ENCODE measurements at places on chromosomes 7 and 10.

DNA sequence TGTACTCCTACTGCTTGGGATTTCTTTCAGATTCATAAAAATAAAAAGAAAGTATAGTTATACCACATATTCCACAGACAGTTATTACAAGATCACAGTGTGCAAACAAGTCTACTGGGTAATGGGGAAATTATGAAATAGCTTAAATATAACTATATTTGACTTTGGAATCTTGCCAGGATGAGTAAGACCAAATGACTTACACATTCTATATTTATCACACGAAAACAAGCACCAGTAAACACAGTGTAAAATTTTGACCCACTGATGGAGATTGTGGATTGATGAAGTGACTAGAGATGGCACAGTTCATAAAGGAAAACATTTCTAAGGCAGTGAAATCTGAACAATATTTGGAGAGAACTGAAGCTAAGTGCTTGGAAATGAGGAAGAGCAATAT lies 339.7 kb downstream of the THSD7A start:
- DNase-seq: no peak

DNA sequence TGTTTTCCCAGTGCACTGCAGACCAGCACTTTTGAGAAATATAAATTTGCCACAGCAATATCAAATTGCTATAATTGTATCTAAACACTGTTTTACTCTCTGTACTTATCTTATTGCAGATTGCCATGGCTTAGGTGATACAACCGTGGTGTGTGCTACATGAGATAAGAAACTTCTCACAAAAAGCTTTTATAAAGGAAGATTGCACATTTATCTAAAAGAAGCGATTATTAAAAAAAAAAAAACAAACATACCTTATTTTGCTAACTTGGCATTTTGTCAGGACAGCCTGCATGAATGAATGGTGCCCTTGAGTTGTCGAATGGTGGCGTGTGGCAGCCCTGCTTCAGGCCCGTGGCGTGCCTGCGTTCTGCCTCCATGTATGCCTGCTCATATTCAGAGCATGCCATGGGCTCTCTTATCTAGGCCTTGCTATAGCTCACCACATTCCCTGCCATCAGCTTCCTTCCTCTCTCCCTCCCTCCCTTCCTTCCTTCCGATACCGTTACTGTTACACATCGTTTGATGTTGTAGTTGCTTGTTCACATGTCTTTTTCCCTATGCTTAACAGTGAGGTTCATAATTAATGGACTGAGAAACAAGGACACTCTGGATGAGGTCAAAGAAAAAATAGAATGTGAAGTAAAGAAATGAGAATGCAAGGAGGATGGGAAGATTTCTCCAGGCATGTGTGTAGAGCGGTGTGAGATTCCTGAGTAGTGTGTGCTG lies 34.9 kb downstream of the PRKAR2B start:
- DNase-seq: no peak

DNA sequence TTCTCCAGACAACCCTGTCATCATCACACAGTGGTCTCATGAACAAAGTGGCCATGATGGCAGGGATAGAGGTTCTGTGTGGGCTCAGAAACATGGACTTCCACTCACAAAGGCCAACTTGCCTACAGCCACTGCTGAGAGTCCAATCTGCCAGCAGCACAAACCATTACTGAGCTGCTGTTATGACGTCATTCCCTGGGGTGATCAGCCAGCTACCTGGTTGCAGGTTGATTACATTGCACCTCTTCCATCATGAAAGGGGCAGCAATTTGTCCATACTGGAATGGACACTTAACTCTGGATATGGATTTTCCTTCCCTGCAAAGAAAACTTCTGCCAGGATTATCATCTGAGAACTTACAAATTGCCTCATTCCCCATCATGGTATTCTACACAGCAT lies 1275.9 kb downstream of the TYW1 start:
- no peak for DNase-seq

DNA sequence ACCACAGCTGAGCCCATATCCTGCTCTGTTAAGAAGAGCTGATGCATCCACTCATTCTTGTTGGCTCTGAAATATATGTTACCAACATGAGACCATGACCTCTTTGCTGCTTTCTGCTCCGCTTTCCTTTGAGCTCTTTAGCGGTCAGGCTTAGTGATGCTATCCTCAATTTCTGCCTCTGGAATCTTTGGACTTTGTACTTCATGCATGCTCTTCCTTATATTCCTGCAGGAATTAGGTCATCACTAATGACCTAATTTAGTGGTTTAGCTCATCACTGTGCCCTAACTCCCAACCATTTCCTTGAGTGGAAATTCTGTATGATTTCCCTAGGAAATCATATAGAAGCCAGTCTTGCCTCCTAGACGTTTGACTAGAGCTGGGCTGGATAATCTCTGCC lies 119.5 kb downstream of the AOAH start:
- DNase-seq: no peak

GRCh38 chr7:158676171-158676840 lies 28.3 kb downstream of the NCAPG2 start:
- no peak for DNase-seq

DNA sequence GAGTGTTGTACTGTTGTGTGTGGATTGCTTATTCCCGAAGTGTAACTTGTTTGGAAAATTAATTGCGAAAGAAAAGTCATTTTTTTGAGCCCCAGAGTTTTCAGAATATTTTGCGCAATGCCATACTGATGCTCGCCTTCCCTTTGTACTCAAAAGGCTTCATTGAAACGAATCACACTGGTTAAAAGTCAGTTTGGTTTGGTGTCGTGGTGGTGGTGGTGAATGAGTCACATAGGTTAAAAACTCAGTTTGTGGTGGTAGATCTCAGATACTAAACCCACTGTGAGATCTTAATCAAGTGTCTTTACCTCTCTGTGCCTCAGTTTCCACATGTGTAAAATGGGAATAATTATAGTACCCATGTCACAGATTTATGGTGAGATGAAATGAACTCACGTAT lies 61.1 kb upstream of the IL6 start:
- DNase-seq: peak; percentile 34

- DNase-seq: no peak
Measured at GRCh38 chr10:48527756-48528155, 77.1 kb downstream of the ARHGAP22 start.

DNA sequence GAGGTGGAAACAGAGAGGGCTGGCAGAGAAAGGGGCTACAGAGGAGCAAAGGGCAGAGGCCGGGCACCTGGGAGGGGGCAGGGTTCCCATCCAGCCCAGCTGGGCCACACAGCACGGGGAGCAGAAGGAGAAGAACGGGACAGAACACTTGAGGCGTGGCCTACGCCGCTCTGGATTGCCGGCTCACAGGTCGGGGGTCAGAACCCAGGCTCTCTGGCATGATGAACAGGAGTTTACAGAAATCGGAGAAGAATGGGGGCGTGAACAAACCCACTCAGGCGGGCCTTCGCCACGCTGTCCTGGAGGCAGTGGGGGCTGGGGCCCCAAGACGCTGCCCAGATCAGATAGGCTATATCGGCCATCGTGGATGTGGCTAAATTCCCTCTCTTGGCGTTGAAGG lies 362.2 kb upstream of the SHH start:
- DNase-seq: no peak

DNA sequence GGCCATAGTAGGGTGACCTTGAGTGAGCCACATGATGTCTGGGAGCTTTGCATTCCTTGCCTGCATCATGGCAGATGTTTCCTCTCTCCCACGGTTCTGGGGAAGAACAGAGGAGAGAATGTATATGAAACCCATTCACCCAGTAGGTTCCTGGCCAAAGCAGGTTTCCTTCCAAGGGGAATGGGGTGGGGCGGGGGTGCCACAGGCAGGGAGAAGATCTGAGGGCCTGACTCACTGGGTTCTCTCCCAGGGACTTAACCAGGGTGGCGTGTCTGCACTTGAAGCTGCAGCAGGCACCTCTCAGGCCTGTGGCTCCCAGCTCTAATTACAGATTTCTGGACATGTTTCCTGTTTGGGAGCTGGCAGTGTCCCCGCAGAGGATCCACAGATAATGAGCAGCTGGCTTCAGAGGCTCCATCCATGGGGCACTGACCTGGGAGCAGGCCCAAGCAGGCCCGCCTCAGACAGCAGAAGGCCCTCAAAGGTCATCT lies 50.2 kb upstream of the ZMIZ1 start:
- no peak for DNase-seq

DNA sequence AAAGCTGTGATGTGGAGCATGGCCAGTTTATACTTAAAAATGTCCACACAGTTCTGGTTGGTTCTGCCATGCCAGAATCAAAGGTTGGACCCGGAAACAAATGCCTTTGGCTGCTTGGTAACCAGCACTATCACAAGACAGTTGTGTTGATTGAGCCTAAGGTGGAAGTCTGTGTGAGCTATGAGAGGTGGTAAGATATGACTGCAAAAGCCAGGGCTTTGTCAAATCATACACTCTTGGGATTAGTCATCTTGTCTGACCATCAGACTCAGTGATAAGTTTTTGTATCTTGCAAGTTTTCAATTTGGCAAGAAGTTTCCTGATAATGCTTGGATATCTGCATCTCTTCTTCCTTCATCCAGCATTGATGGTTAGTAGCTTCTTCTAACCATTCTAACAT lies 35.5 kb downstream of the GPR141 start:
- no peak for DNase-seq

- no peak for DNase-seq
Measured at GRCh38 chr7:3648276-3648675, 347.2 kb downstream of the SDK1 start.

DNA sequence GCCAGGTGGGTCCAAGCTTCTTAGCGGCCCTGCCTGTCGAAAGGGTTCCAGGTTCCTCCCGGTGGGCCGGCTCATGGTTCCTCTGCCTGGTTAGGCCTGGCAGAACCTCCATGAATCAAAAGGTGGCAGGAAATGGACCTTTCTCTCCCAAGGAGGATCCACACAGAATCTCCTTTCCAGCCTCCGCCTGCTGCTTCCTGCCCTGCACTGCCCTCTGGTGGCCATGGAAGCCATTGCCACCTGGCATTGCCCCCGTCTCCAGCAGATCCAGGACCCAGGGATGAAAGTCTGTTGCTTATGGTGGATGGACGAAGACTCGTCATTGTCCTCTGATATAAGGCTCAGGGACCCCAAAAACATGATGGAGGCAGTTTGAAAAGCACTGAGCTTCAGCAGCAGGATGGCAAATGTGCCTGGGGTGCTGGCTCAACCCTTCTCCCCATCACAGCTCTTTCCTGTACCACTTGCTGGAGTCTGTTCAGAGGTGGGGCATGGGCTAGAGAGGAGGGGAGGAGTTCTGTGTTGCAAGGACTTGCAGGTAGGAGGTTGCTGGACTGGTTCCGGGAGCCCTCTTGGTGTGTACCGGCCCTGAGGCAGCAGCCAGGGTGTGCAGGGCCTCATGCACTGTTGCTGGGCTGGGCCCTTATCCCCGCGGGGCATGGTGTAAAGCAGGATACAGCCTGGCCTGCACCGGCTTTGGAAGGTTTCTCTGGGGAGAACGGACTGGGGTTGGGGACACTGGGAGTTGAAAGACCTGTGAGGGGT lies 11.3 kb upstream of the INMT start:
- DNase-seq: peak; percentile 69

DNA sequence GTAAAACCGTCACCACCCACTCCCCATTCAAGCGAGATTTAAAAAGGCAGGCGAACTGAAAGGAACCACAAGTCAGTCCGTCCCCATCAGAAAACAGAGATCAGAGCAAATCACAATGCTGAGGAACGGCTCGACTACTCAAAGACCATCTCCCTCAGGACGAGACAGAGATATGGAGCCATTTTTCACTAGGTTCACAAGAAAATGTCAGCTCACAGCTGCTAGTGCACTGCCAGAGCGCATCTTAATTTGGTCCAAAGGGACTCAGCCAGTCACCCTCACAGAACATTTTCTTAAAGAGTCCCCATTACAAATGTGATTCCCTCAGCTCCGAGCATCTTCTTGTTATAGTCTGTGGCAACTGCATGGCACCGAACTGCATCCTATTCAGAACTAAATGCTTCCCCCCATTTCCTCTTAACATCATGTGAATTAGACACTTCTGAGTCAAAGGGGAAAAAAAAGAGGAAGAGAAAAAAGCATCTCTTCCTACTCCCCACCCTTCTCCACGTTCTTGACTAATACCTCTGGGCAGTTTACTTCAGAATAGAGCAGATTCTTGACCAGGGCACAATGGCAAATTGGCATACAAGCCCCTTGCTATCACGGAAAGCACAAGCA lies 683.9 kb downstream of the MAGI2 start:
- DNase-seq: no peak

DNA sequence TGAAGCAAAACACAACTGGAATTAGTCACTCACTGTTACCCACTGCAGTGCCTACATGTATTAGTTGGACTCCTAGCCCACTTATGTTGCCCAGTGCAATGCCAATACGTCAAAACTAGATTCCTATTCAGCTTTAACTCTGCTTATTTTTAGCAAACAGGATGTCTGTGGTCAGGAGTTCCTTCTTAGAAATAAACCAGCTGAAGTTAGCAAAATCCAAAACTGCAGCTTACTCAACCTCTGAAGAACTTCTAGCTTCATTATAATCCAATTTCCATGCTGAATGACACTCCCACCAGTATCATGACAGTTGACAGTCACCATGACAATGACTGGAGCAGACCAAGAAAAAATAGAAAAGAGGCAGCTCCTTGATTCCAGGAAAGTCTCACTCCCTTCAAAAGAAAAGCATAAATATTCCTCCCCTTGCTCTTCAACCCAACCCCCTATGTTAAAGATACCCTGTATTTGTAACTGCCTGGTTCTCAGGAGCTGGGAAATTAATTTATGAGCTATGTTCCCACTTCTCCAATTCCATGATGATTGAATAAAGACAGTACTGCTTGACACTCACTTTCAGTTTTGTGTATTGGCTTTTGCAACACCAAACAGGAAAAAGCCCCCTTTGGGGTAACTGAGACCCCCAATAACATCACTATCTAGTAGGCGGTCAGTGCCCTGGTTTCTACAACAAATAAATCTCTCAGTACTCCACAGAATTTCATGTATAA lies 327.4 kb downstream of the SORCS1 start:
- DNase-seq: no peak

- no peak for DNase-seq
Measured at GRCh38 chr7:26556061-26556881, 264.6 kb downstream of the SNX10 start.

DNA sequence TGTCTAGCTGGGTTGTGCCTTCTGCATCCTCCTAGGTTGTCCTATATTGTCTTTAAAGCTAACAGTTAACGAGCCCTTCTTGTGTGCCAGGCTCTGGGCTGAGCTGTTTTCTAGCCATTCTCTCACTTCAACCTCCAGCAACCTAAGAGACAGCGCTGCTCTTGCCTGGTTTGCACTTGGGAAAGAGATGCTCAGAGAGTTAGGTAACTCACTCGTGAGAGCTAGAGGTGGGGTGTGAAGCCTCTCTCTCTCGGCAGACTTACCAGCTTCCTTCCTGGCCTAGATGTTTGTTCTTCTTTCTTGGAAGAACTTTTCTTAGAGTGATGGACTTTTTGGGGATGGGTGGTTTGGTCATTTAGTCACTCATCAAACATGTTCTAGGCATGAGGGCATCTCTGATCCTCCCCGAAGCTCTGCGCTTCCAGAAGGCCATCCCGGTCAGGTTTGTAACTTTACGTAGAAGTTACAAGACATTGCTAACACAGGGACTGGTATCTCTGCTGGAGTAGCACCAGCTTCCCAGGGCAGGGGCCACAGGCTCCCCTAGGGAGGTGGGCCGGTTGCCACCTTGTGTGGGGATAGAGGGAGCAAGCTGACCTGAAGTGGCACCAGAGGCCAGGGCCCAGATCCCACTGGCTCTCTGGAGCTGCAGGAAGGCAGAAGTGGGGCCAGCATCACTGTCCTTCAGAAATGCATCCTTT lies 14.3 kb downstream of the TSPAN15 start:
- no peak for DNase-seq

- DNase-seq: no peak
Measured at GRCh38 chr10:12781976-12782375, 219.5 kb downstream of the CCDC3 start.

Data from activated naive CD4-positive, alpha-beta T cell treated with anti-CD3 and anti-CD28 coated beads, Interleukin-2, amount 50 U/mL, for 72 hours (primary cell).